Effector CD4-positive, alpha-beta T cell (primary cell): ENCODE measurements at places on chromosomes 6 and 20.

- DNase-seq, result no peak
Observed at GRCh38 chr6:65997539-65997938, 290.5 kb upstream of the EYS start.

GRCh38 chr20:6769903-6770785 lies 2.7 kb downstream of the BMP2 start:
- DNase-seq, result no peak

- DNase-seq, result no peak
Observed at GRCh38 chr6:13307508-13307995, 20.8 kb downstream of the TBC1D7 start.

DNA sequence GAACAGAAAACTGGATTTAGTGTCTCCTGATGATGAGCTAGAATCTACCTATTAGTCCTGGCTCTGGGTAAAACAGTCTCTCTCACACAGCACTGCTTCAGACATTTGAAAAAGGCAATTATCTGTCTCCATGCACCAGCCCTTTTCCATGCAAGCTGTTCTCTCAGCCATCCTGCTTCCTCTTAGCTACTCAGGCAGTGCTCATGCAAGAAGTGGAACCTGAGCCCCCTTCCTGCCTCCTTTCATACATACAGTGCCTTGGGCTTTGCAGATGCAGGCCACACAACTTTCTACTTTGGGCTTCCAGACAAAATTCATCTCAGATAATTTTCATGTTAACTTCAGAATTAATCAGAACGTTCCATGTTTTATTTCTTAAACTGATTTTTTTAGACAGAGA lies 151.3 kb downstream of the RALGAPA2 start:
- no peak for DNase-seq

DNA sequence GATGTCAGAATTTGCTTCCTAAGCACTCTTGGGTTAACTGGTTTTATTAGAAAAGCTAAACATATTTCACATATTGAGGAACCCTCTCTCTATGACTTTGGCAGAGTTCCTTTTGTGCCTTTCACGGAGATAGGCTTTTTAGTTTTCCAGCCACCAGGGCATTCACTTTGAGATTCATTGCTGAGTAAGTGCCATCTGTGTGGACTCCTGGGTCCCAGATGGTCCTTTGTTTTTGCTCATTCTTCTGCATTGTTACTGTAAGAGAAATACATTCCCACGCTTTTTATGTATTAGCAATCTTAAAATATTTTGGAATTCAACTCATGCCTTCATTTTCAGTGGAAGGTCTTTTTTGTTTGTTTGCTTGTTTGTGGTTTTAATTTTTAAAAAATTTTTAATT lies 76.3 kb upstream of the PHACTR2 start:
- DNase-seq, result no peak

DNA sequence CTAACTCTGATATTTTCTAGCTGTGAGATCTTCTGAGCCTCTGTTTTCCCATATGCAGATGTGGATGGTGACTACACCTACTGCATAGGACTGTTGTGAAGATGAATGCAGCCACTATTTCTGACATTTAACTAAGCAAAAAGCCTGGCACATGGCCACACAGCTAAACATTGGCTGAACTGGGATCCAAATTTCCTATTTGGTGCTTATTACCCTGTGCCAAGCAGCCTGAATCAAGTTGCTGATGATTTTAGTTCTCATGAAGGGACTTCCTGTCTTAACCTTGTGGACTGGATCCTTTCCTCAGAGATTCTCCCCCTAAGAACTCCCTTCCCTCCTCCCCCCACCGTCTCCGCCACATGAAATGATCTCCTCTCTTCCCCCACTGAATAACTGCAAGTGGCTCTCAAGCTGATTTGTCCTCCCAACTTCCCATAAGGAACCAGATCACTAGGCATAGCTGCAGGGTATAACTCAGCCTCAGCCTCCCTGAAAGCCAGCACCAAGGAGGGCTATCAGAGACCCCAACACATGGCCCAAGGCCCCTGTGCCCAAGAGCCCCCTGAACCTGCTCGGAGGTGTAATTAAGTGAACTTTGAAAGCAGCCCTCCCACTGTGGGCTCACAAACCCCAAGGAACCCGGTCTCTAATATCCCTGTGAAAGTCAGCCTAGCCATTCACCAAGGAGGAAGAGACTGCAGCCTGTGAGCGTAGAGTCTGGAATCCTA lies 55.7 kb downstream of the MAFB start:
- no peak for DNase-seq

DNA sequence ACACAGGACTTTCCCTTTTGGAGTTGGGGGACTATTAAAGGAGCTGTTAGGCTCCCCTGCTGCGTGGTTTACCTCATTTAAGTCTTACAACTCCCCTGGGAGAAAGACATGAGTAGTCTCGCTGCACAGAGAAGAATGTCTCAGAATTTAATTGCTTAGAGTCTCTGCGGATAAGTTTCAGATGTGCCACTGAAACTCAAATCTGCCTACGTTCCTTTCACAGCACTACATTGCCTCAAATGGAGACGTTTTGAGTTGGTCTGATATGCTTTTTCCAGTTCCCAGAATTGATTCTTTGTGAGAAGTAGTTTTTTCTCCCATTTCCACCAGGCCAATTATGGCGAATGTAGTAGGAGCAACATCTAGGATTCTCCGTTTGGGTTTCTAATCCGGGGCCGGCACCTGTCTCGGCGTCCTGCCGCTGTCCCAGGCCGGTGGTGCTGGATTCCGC lies 532 bp upstream of the SLC35F1 start:
- no peak for DNase-seq

- DNase-seq, result no peak
Observed at GRCh38 chr6:150403458-150404246, 34.8 kb downstream of the IYD start.
